ENCODE measurements at places on chromosomes 2 and 18. TPM values are rescaled to one million over a fixed set of nuclear protein-coding genes. Genes with fewer than 3 reads are reported as not detected.
A peak's percentile ranks its signal among the peaks of the same experiment; 100 is the strongest.

GRCh38 chr2:190837952-190838361, 42.7 kb upstream of the GLS start:
- H3K27me3 ChIP-seq, result no peaks in the 10 kb centered on the region
- no peak overlapping the region for H3K4me3 ChIP-seq
- no peak overlapping the region for H3K27ac ChIP-seq
- H3K4me1 ChIP-seq, result peaks cover 37% of the 10 kb centered on the region
- no peak for DNase-seq

DNA sequence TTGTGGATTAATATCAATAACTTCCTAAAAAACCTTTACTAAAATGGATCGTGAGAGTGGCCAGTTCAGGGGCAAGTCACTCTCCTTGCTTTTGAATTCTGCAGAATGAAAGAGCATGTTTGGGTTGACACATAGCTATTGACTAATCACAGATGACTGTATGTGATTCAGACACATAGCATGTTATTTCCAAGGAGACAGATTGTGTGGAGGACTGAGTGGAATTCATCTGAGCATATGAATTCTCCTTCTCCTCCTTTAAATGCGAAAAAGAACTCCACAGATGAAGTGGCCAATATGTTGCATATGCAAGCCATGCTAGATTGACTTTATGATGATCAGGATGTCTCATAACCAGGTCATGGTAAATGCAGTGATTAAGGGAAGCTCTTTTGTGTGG, 249.4 kb upstream of the FAM98A start:
- DNase-seq, result no peak
- no peaks in the 10 kb centered on the region for H3K36me3 ChIP-seq
- H3K27ac ChIP-seq, result no peak overlapping the region
- H3K4me3 ChIP-seq, result no peak overlapping the region

DNA sequence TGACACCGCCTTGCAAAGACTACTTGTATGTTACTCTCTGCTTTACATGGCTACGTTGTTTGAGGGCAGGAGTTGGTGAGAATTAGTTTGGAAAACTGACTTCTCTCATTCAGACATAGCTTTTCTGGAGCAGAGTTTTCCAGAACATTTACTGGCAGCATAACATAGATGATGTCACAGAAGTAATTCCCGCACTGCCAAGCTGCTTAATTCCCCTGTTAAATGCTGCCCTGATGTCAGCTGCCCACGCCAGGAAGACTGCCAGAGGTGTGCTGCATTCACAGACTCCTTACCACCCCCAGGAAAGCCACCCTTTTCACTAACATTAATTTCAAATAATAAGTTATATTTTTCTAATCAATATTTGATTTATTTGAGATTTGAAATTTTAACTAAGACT, 24.7 kb upstream of the PTPN2 start:
- peaks cover 5% of the 10 kb centered on the region for H3K27me3 ChIP-seq
- no peak overlapping the region for H3K4me3 ChIP-seq
- no peak for DNase-seq
- H3K4me1 ChIP-seq, result peaks cover 9% of the 10 kb centered on the region
- no peak overlapping the region for H3K27ac ChIP-seq
- H3K36me3 ChIP-seq, result peaks cover 2% of the 10 kb centered on the region

DNA sequence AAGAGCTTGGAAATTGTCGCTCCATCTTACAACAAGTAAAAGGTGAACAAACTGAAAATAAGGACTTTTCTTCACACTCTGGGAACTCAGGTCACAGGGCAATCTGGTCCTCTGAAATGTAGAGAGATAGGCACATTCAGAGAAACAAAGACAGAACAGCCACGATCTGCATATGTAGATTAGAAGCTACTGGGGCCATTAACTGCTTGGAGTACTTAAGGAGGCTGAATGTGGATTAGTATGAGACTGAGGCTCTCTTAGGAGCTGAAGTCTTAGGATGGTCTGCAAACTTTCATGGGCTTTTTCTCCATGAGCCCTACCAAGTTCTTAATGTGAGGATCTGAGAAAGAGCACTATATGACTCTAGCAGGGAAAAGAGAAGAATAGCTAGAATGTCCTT, 265.3 kb upstream of the NXPH2 start:
- no peaks in the 10 kb centered on the region for H3K27me3 ChIP-seq
- H3K4me1 ChIP-seq, result no peaks in the 10 kb centered on the region
- H3K36me3 ChIP-seq, result no peaks in the 10 kb centered on the region
- DNase-seq, result no peak
- H3K4me3 ChIP-seq, result no peak overlapping the region
- H3K27ac ChIP-seq, result no peak overlapping the region

- H3K27me3 ChIP-seq, result no peaks in the 10 kb centered on the region
- no peaks in the 10 kb centered on the region for H3K36me3 ChIP-seq
- H3K4me1 ChIP-seq, result no peaks in the 10 kb centered on the region
- no peak overlapping the region for H3K27ac ChIP-seq
Observed at GRCh38 chr18:68221111-68221724, 493.7 kb downstream of the TMX3 start.

DNA sequence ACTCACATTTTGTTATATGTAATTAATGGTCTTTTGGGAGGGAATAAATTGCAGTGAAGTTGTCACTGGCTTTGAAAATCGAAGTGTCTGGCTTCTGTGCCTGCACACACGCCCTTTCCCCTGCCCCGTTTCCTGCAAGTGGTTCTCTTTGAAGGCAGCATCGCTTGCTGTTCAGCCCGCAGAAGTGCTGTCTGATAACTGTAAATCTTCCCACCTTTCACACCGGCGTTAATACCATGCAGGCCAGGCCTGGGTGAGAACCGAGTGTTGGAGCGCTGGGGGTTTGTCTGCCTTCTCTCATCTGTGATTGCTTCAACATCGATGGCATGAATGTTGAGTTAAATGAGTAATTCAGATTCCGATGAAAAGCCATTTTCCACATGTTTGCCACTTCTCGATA, 37.9 kb upstream of the RPL31 start:
- no peak overlapping the region for H3K27ac ChIP-seq
- H3K4me1 ChIP-seq, result peaks cover 6% of the 10 kb centered on the region
- H3K36me3 ChIP-seq, result no peaks in the 10 kb centered on the region
- DNase-seq, result no peak
- no peaks in the 10 kb centered on the region for H3K27me3 ChIP-seq

GRCh38 chr2:133264989-133265401, 303.3 kb downstream of the NCKAP5 start:
- no peak overlapping the region for H3K27ac ChIP-seq
- peaks cover 17% of the 10 kb centered on the region for H3K27me3 ChIP-seq
- H3K4me1 ChIP-seq, result no peaks in the 10 kb centered on the region
- no peak for DNase-seq
- no peak overlapping the region for H3K4me3 ChIP-seq

GRCh38 chr2:17749753-17750438, 3.7 kb downstream of the SMC6 start:
- H3K36me3 ChIP-seq, result peaks cover 8% of the 10 kb centered on the region
- H3K27me3 ChIP-seq, result no peaks in the 10 kb centered on the region
- H3K4me1 ChIP-seq, result peaks cover 18% of the 10 kb centered on the region
- peak overlapping the region; percentile 28 for H3K27ac ChIP-seq
- no peak for DNase-seq

DNA sequence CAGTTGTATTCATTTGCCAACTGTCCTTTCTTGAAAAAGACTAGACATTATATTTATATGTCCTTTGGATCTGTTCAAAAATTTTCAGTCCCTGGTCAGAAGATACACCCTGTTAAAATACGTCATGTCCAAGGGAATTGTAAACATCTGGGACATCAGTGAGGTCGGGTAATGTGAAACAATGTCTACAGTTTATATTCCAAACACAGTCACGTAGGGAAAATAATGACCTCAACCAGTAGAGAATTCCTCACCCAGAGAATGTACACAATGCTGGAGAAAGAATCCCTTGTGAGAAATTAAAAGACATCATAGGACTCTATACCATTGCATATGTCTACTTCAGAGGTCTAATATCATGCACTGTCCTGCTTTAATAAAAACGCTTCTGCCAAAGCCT, 888.0 kb upstream of the CHAC2 start:
- no peaks in the 10 kb centered on the region for H3K36me3 ChIP-seq
- no peak overlapping the region for H3K4me3 ChIP-seq
- DNase-seq, result no peak
- no peaks in the 10 kb centered on the region for H3K4me1 ChIP-seq
- no peak overlapping the region for H3K27ac ChIP-seq

DNA sequence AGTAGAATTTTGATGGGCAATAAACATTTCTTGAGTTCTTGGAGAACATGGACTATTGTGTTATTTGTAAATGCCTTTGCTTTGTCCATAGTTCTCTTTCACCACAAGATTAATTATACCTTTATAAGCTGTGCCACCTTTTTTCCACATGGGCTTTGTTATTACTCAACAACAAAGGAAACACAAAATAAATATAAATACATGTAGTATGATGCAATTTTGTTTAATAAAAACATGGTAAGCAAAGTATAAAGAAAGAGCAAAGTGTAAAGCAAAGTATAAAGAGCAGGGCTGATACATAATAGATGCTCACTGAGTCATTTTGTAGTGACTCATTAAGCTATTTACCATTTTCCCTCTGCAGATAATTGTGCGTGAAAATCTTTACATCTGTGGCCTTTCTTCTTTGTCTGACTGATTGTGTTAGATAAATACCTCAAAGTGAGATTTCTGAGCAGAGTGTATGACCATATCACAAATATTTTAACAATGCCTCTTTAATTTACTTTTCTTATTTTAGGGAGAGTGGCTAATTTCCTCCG, 80.9 kb downstream of the CERS6 start:
- DNase-seq, result no peak
- H3K4me1 ChIP-seq, result peaks cover 50% of the 10 kb centered on the region
- H3K4me3 ChIP-seq, result no peak overlapping the region
- H3K36me3 ChIP-seq, result peaks cover 32% of the 10 kb centered on the region
- H3K27me3 ChIP-seq, result no peaks in the 10 kb centered on the region

- H3K4me3 ChIP-seq, result no peak overlapping the region
- no peak overlapping the region for H3K27ac ChIP-seq
- no peak for DNase-seq
- H3K27me3 ChIP-seq, result no peaks in the 10 kb centered on the region
Observed at GRCh38 chr2:8159966-8160603, 521.8 kb upstream of the ID2 start.

DNA sequence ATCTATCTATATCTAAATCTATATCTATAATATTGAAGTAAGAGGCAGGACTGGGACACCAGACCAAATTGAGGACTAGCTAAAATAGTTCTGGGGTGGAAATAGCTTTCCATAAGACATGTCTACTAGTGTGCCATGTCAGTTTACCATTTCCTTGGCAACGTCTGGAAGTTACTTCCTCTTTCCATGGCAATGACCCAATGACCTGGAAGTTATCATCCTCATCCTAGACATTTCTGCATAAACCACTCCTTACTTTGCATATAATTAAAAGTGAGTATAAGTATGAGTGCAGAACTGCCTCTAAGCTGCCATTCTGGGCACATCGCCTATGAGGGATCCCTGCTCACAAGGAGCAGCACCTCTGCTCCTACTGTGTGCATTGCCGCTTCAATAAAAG, 734.0 kb upstream of the GCFC2 start:
- H3K36me3 ChIP-seq, result no peaks in the 10 kb centered on the region
- no peak overlapping the region for H3K27ac ChIP-seq
- H3K4me1 ChIP-seq, result no peaks in the 10 kb centered on the region
- no peaks in the 10 kb centered on the region for H3K27me3 ChIP-seq
- H3K4me3 ChIP-seq, result no peak overlapping the region

- no peaks in the 10 kb centered on the region for H3K4me1 ChIP-seq
- peaks cover 9% of the 10 kb centered on the region for H3K27me3 ChIP-seq
- no peak for DNase-seq
- H3K27ac ChIP-seq, result no peak overlapping the region
Observed at GRCh38 chr2:17593445-17593840, 52.9 kb downstream of the VSNL1 start.

GRCh38 chr2:26884486-26884885, 36.6 kb downstream of the DPYSL5 start:
- H3K36me3 ChIP-seq, result no peaks in the 10 kb centered on the region
- H3K4me3 ChIP-seq, result no peak overlapping the region
- H3K27ac ChIP-seq, result no peak overlapping the region
- peaks cover 6% of the 10 kb centered on the region for H3K27me3 ChIP-seq
- no peak for DNase-seq
- H3K4me1 ChIP-seq, result no peaks in the 10 kb centered on the region

GRCh38 chr2:217798743-217799562, 203.8 kb downstream of the TNS1 start:
- DNase-seq, result no peak
- H3K4me1 ChIP-seq, result no peaks in the 10 kb centered on the region
- H3K27ac ChIP-seq, result no peak overlapping the region
- H3K36me3 ChIP-seq, result no peaks in the 10 kb centered on the region
- no peak overlapping the region for H3K4me3 ChIP-seq
- H3K27me3 ChIP-seq, result no peaks in the 10 kb centered on the region

- H3K4me3 ChIP-seq, result no peak overlapping the region
- H3K36me3 ChIP-seq, result no peaks in the 10 kb centered on the region
- no peak for DNase-seq
- no peaks in the 10 kb centered on the region for H3K4me1 ChIP-seq
- H3K27ac ChIP-seq, result no peak overlapping the region
Observed at GRCh38 chr2:44700824-44701223, 240.7 kb upstream of the SIX3 start.

GRCh38 chr2:184215745-184216144, 382.6 kb upstream of the ZNF804A start:
- no peak overlapping the region for H3K4me3 ChIP-seq
- H3K27ac ChIP-seq, result no peak overlapping the region
- H3K36me3 ChIP-seq, result no peaks in the 10 kb centered on the region

DNA sequence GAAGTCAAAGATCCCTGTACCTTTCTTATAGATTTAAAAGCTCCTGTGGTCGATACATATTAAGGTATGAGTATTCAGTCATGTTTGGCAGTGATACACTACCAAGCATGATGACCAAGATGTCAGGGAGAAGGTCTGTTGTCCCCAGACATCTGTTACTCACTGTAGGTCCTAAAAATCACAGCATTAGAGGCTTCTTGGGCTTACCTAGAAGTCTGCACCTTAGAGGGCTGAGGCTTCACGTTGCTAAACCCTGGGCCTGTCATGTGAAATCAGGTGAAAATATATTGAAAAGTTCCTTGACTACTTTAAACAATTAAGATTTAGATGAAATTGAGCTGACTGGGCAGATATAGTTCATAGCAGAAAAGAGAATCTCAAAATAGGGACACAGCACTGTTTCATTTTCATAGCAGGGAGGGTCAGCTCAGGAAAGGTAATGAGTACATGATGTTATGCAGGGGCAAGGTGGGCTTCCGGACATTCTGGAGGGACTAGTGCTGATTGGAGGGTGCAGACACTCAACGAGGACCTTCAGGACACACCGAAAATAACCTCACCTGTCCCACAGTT, 78.7 kb downstream of the SPATS2L start:
- no peak overlapping the region for H3K27ac ChIP-seq
- H3K27me3 ChIP-seq, result no peaks in the 10 kb centered on the region
- H3K4me3 ChIP-seq, result no peak overlapping the region
- H3K36me3 ChIP-seq, result no peaks in the 10 kb centered on the region
- DNase-seq, result no peak

GRCh38 chr18:76432970-76433767, 61.9 kb downstream of the ZNF516 start:
- H3K36me3 ChIP-seq, result peaks cover 9% of the 10 kb centered on the region
- no peak overlapping the region for H3K4me3 ChIP-seq
- DNase-seq, result no peak
- no peaks in the 10 kb centered on the region for H3K27me3 ChIP-seq
- H3K4me1 ChIP-seq, result no peaks in the 10 kb centered on the region

The GRB14 gene
- not detected for total RNA-seq

The CEP192 gene
- 39.3 TPM for total RNA-seq

The TOGARAM2 gene
- total RNA-seq, result 3.3 TPM

The C1QL2 gene
- not detected for total RNA-seq

The SERPINB7 gene
- not detected for total RNA-seq

The OR6B2 gene
- not detected for total RNA-seq

The TMEFF2 gene
- not detected for total RNA-seq

The SCN3A gene
- total RNA-seq, result 0.23 TPM

The NEURL3 gene
- total RNA-seq, result 0.41 TPM

The TRABD2A gene
- 42.2 TPM for total RNA-seq

The ZC3H6 gene
- total RNA-seq, result 15.3 TPM

The RAPGEF4 gene
- 0.28 TPM for total RNA-seq
